ENCODE measurements at places on chromosomes 7 and 10. TPM values are rescaled to one million over a fixed set of nuclear protein-coding genes. Genes with fewer than 3 reads are reported as not detected.

- DNase-seq, result peak; percentile 86
These were observed 26.4 kb downstream of the HIF1AN start for GRCh38 chr10:100562008-100562672.

DNA sequence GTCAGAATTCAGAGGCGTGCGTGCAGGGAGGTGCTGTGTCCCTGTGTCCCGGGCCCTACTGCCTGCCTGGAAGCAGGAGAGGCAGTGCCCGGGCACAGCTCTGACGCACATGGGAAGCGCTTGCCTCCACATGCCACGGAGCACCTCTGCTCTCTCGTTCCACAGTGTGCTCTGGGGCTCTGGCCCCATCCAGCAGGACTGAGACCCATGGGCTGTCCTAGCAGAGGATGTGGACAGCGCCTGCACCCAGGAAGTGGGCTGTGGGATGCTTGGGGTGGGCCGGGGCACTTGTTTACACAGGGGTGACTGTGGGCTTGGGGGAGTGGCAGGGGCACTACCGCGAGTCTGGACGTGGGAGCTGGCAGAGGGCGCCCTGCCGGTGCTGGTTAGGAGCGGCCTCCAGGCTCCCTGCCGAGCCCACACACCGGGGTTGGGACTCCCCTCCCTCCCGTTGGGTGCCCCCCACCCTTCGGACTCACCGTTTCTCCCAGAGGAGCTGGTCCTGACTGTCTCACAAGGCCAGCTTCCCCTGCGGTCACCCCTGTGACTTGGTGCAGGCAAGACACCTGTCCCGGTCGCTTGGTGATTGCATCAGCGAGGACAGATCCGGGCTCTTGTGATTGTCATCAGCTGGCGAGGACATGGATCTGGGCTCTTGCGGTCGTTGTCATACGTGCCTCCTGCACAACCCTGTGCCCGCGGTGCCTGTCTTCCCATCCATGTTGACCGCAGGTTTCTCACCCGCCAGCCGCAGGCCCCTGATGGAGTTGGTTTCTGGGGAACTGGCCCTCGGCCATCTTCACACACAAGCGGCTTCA lies 83.1 kb downstream of the NKX6-2 start:
- DNase-seq, result peak; percentile 54

Gene CDK14
- 47.2 TPM for total RNA-seq

GRCh38 chr7:27560706-27561235 lies 101.9 kb downstream of the HIBADH start:
- DNase-seq, result no peak

All from upper lobe of right lung (tissue), 1 donor.